Pancreas (tissue), 10 donors: ENCODE measurements at places on chromosomes 1 and 21.

DNA sequence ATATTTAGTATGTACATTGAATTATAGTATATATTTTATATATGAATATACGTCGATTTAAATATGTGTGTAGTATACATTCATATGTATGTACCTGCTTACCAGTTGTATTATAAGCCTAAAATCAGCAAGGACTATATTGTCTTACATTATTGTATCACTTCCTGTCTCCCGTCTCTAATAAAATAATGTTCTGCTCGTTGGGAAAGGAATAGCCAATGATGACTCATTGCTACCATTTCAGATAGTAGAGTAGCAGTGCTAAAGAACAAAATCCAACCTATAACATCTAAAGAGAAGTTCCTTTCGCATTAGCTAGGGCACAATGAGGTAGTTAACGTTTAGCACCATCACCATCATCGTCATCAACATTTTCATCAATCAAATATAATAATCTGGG is 39.9 kb upstream of the SMYD2 start:
- DNase-seq: no peak
- no peak overlapping the region for H3K4me3 ChIP-seq
- H3K36me3 ChIP-seq: no peaks in the 10 kb centered on the region
- no peak overlapping the region for H3K27ac ChIP-seq
- no peaks in the 10 kb centered on the region for H3K4me1 ChIP-seq

GRCh38 chr21:38983560-38983959 is 177.8 kb downstream of the ETS2 start:
- no peaks in the 10 kb centered on the region for H3K36me3 ChIP-seq
- H3K27me3 ChIP-seq: no peaks in the 10 kb centered on the region
- H3K27ac ChIP-seq: no peak overlapping the region
- DNase-seq: no peak
- H3K4me1 ChIP-seq: no peaks in the 10 kb centered on the region
- no peak overlapping the region for H3K4me3 ChIP-seq

GRCh38 chr1:105874621-105875020 is 1181.9 kb upstream of the PRMT6 start:
- H3K4me1 ChIP-seq: no peaks in the 10 kb centered on the region
- DNase-seq: no peak
- no peak overlapping the region for H3K27ac ChIP-seq
- no peaks in the 10 kb centered on the region for H3K27me3 ChIP-seq

- no peak overlapping the region for H3K4me3 ChIP-seq
- H3K27me3 ChIP-seq: no peaks in the 10 kb centered on the region
- H3K36me3 ChIP-seq: no peaks in the 10 kb centered on the region
- no peaks in the 10 kb centered on the region for H3K4me1 ChIP-seq
Observed at GRCh38 chr1:205329719-205330118, 8.2 kb upstream of the NUAK2 start.

- H3K36me3 ChIP-seq: no peaks in the 10 kb centered on the region
- H3K4me3 ChIP-seq: no peak overlapping the region
- no peaks in the 10 kb centered on the region for H3K27me3 ChIP-seq
Observed at GRCh38 chr1:221294242-221294641, 415.0 kb downstream of the HLX start.
